ENCODE measurements at places on chromosomes 3 and 15.

DNA sequence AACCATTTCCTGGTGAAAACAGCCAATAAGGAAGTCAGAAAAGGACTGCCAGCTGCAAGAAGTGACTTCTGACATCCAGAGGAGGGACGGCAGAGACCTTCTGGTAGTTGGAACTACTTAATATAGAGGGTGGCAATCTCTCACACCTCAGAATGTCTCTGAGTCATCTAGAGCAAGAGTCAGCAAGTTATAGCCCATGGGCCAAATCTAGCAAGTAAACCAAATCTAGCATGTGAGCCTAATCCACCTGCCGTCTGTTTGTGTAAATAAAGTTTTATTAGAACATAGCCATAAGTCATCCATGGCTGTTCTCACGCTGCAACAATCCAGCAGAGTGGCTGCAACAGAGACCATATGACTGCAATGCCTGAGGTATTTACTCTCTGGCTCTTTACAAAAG is 160.5 kb upstream of the NR2E3 start:
- DNase-seq: no peak

DNA sequence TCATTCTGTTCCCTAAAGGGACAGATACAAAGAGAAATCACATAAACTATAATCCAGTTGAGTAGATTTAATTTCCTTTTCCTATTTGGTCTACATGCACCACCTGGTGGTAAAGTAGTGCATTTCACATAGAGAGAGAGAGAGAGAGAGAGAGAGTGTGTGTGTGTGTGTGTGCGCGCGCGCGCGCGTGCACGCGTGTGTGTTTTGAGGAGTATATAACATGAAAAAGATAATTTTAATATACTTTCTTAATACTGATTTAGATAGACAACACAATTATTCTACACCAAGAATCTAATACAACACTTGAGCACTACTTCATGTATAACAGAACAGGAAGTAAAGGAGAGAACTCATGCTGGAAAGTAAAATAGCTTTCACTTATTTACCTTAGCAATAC is 1.1 kb upstream of the FGF7 start:
- peak; percentile 15 for DNase-seq

GRCh38 chr3:100263583-100263982 is 2.8 kb downstream of the TBC1D23 start:
- DNase-seq: no peak

DNA sequence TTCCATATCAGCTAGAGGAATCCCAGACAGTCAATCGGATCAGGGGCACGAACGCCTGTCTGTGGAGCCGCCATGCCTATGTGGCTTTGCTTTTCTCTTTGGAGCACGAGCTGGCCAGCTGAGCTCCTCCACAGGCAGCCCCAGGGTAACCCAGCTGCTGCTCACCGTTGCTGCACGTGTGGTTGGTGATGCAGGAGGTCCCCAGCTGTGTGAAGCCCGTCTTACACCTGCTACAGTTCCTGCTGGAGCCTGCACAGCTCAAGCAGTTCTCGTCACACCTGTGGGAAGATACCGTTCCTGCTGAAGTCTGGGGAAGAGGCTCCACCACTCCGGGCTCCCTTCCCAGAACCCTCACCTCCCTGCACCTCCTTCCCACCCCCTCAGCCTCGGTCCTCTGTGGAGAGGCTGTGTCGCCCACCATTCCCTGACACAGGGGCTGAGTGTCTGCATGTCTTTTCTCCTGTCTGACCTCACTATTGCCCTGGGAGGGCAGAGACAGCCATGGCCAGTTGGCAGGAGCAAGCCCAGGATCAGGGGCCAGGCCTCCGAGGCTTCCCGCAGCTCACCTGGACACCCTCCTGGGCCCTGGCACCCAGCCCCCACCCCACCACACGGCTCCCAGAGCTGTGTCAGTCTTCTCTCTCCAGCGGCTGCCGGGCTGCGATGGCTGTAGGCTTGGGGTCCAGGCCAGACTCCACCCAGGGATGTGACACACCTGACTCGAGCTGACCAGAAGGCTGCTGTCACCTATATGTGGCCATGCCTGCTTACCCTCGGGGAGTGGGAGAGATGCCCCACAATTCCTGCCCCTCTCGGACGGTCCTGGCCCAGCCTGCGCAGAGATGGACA is 12.2 kb upstream of the SNRPA1 start:
- DNase-seq: no peak

GRCh38 chr3:33004961-33005360 is 53.5 kb downstream of the CCR4 start:
- peak; percentile 15 for DNase-seq

- DNase-seq: peak; percentile 1
Observed at GRCh38 chr3:16961621-16962205, 77.0 kb downstream of the PLCL2 start.

GRCh38 chr15:77482570-77482969 is 61.9 kb downstream of the HMG20A start:
- DNase-seq: no peak

DNA sequence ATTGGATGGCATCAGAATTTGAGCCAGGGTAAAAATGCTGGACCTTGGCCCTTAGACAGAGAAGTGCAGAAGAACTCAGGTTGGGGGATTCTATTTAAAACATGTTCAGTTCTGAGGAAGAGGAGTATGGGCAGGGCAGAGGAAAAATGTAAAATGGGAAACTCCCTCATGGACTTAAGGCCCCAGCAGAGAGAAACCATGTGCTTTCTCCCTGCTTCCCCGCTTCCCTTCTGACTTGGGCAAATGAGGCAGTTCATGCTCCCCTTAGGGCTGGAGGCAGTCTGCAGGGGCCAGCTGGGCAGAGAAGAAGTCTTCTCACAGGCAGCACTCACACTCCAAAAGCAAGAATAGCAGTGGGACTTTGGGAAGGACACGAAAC is 9.9 kb upstream of the NUDT16 start:
- DNase-seq: no peak

DNA sequence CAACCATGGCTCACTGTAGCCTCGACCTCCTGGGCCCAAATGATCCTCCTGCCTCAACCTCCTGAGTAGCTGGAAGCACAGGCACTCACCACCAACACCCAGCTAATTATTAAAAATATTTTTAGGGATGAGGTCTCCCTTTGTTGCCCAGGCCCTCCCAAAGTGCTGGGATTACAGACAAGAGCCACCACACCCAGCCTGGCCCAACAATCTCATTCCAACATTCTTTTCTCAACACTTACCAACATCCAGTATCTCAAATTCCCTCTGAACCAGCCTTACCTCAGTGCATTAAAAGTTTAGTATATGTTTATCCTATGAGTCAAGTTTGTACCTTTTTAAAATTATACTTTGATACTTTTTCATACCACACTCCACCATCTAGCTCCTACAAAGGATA is 25.0 kb downstream of the ANXA2 start:
- DNase-seq: no peak

DNA sequence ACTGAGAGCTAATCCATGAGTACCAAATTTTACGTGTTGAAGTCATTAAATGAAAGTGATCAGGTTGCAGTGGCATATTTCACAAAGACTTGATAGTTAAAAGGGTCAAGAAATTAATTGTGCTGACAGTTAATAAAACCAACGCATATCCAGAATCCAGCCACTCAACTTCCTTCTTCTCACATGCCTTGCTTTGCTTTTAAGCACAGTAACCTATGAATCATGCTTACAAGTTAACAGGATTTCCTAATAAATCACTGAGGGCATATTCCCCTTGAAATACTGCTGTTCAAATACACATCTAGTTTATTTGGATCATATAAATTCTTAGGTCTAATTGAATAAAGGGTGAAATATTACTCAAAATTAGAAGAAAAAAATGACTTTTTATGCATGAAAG is 801.5 kb upstream of the EPHA6 start:
- DNase-seq: no peak
